ENCODE measurements at places on chromosomes 1 and 21. TPM values are rescaled to one million over a fixed set of nuclear protein-coding genes. Genes with fewer than 3 reads are reported as not detected.

GRCh38 chr1:155188268-155188667 is 14.6 kb downstream of the TRIM46 start:
- no peak for DNase-seq

DNA sequence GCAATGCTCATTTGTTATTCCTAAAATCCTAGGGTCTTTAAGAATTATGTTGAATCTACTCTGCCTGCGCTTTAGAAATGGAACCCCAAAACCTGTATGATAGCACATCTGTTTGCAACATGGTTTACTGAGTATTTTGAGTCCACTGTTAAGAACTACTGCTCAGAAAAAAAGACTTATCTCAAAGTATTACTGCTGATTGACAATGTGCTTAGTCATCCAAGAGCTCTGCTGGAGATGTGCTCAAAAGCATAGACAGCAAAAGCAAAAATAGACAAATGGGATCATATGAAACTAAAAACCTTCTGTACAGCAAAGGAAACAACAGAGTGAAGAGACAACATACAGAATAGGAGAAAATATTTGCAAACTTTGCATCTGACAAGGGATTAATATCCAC is 107.0 kb downstream of the CTH start:
- DNase-seq: no peak

GRCh38 chr1:48000883-48001282 is 3.7 kb upstream of the TRABD2B start:
- DNase-seq: no peak

- no peak for DNase-seq
Measured at GRCh38 chr1:38512789-38513188, 346.8 kb downstream of the RRAGC start.

DNA sequence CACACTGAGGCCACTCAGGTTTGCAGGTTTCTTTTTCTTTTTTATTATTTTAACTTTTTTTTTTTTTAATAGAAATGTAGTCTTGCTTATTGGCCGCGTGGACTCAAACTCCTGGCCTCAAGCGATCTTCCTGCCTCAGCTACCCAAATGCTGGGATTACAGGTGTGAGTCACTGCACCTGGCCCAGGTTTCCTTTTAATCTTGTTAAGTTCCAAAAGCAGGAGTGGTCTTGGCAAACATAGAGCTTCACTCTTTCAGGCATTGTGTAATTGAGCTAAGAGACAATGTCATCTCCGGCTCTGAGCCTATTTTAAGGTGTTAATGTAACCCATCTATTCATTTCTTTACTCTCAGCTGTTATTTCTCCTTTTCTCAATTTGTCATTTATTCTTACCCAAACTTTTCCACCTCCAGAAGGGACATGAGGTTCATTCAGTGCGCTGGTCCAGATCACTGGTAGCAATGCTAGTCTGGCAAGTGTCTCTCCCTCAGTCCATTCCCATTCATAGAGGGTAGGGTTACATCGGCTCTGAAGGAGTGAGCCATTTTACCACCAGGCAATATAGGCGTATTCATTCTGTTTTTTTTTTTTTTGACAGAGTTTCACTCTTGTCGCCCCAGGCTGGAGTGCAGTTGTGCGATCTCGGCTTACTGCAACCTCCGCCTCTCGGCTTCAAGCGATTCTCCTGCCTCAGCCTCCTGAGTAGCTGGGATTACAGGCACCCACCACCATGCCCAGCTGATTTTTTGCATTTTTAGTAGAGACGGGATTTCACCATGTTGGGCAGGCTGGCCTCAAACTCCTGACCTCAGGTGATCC is 11.3 kb upstream of the MFSD2A start:
- no peak for DNase-seq

DNA sequence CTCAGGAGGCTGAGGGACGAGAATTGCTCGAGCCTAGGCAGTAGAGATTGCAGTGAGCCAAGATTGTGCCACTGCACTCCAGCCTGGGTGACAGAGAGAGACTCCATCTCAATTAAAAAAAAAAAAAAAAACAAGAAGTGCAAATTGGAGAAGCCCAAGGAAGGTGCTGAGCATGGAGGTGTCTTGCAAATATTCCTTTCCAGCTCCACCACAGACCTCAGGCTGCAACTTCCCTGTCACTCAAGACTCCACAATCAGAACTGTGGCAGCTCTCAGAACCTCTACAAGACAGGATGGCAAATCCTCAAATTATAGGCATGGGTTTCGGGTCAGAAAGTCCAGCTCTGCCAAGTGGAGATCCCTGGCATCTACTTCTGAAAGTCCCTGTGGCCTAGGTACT is 104.4 kb upstream of the TIAM1 start:
- DNase-seq: no peak

- DNase-seq: no peak
Measured at GRCh38 chr1:96424877-96425276, 296.7 kb upstream of the PTBP2 start.

DNA sequence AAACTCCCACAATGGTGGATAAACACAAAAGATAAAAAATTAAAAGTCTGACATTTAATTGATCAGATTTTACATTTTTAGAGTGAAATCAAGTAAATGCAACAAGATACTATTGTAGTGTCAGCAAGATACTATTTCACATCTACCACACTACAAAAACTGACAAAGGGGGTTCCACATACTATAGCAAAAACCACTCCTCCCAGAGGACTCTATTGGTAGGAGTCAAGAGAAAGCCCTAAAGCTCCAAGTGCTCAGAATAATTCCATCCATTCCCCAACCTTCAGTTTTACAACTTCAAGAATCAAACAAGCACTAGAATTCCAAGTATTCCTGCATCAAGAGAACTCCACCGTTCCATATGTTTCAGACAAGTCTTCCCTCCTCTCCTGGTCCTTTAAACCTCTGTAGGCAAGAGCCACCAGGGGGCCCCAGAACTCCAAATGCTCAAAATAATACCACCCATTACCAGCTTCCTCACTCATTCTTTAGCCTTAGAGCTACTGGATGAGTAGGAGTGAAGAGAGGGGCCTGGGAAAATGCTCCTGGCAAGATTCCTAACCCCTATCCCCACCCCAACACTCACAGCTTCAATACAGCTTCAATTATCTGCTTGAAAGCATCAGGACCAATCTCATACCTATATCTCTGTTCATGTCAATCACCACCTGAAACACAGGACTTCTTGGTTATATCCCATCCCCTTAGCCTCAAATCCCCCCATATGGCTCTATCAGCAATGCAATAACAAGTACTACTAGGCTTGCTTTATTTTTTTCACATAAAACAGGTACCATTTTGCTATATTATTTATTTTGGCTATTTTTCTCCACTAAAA is 9.9 kb downstream of the TOR1AIP2 start:
- DNase-seq: no peak

The IGSF21 gene
- not detected for total RNA-seq

The TRAF5 gene
- total RNA-seq: 2.9 TPM

The RGSL1 gene
- not detected for total RNA-seq

The OR2L13 gene
- 0.12 TPM for total RNA-seq

The MX2 gene
- total RNA-seq: 38.6 TPM

The SIM2 gene
- total RNA-seq: 2.3 TPM

The CHD5 gene
- 0.04 TPM for total RNA-seq

Measured in H4 (cell line).